ENCODE measurements at places on chromosomes 3 and 15. TPM values are rescaled to one million over a fixed set of nuclear protein-coding genes. Genes with fewer than 3 reads are reported as not detected.

RASL12 gene
- not detected for total RNA-seq

LRRC58 gene
- 23.3 TPM for total RNA-seq

HTR3E gene
- total RNA-seq: not detected

IGSF11 gene
- total RNA-seq: under 0.01 TPM

CAMP gene
- total RNA-seq: not detected

LIPH gene
- total RNA-seq: 0.87 TPM

P3H2 gene
- 1.1 TPM for total RNA-seq

GATM gene
- 0.37 TPM for total RNA-seq

CALML4 gene
- total RNA-seq: 2.9 TPM

IMPG2 gene
- 0.44 TPM for total RNA-seq

SLC26A6 gene
- 16.8 TPM for total RNA-seq

CTXN2 gene
- not detected for total RNA-seq

DUOXA2 gene
- total RNA-seq: not detected

ALDH1L1 gene
- total RNA-seq: 3.3 TPM

BNC1 gene
- total RNA-seq: 0.13 TPM

GOLGA8T gene
- total RNA-seq: 0.26 TPM

TUSC7 gene
- total RNA-seq: not detected

MUSTN1 gene
- not detected for total RNA-seq

ITIH1 gene
- total RNA-seq: 0.56 TPM

CHRNA3 gene
- not detected for total RNA-seq

VIPR1 gene
- total RNA-seq: 1.4 TPM

PLAAT1 gene
- total RNA-seq: not detected

SENP5 gene
- 42.8 TPM for total RNA-seq

MYO1E gene
- total RNA-seq: 36.1 TPM

TMEM266 gene
- 0.06 TPM for total RNA-seq

PLD1 gene
- 27.5 TPM for total RNA-seq

MESP1 gene
- total RNA-seq: 0.37 TPM

B3GALNT1 gene
- total RNA-seq: 30.3 TPM

EPHB1 gene
- total RNA-seq: 1.5 TPM

OGG1 gene
- 23.5 TPM for total RNA-seq

BMF gene
- 3.2 TPM for total RNA-seq

GATA2 gene
- total RNA-seq: 4.1 TPM

CLEC3B gene
- total RNA-seq: 28.8 TPM

LYZL4 gene
- total RNA-seq: not detected

ANKRD34C gene
- not detected for total RNA-seq

PLOD2 gene
- 131 TPM for total RNA-seq

NR2E3 gene
- 0.06 TPM for total RNA-seq

Measured in aortic smooth muscle cell (primary cell).